Progenitor cell of endocrine pancreas (in vitro differentiated cells): ENCODE measurements at places on chromosomes 2 and 18. TPM values are rescaled to one million over a fixed set of nuclear protein-coding genes. Genes with fewer than 3 reads are reported as not detected.

GRCh38 chr2:240819126-240819857 is 727 bp downstream of the KIF1A start:
- peak; percentile 43 for DNase-seq

DNA sequence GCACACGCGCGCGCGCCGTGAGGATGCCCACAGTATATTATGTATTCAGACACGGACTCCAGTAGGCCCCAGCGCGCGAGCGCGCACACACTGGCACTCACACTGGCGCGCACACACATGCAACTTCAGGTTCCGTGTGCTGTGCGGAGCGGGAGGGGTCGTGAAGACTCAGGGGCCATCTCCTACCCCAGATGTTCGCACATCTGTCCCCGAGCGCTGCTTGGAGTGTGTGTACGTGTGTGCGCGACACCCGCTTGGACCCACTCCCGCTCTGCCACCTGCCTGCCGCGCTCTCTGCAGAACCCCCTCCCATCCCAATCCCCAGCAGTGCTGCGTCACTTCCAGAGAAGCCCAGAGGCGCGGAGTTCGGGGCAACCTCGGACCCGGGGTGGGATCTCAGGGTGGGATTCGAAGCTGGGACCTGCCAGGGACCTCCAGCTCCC is 2.6 kb downstream of the NRP2 start:
- no peak for DNase-seq

GRCh38 chr2:11995456-11995855 is 249.0 kb downstream of the LPIN1 start:
- no peak for DNase-seq

- no peak for DNase-seq
These were observed 81.4 kb downstream of the SNTG2 start for GRCh38 chr2:1032030-1032429.

GRCh38 chr18:13892098-13892497 is 23.2 kb downstream of the MC2R start:
- no peak for DNase-seq

- DNase-seq, result no peak
These were observed 38.6 kb downstream of the SP110 start for GRCh38 chr2:230181195-230181594.

Gene ITGA6
- 69.5 and 83.8 TPM in 2 replicates for total RNA-seq

GRCh38 chr2:183079139-183079775 is 710 bp downstream of the DUSP19 start:
- DNase-seq, result no peak

DNA sequence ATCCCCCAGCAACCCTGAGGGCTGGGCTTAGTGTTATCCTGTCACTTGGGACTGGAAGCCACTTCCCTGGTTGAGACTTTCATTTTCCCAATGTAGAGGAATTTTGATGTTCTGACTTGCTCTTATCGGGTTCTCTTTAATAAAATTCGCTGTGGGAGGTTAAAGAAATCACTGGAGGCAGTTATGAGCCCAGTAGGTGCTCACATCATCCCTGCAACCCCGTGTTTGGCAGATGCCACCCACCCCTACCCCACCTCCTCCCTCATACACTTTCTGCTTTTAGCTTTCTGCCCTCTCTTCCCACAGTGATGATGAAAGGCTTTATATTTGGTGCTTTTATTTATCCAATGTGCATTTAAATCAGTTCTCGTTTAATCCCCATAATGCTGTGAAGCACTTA is 106.6 kb downstream of the MAPK4 start:
- no peak for DNase-seq

GRCh38 chr18:26255695-26256622 is 29.7 kb downstream of the TAF4B start:
- DNase-seq, result no peak

Gene SNTG2
- total RNA-seq, result 0.50 and 0.62 TPM in 2 replicates

Gene SP140
- total RNA-seq, result 0.69 TPM in 1 of 2 replicates, not detected in the other

Gene SERPINB8
- total RNA-seq, result 3.1 and 5.4 TPM in 2 replicates

DNA sequence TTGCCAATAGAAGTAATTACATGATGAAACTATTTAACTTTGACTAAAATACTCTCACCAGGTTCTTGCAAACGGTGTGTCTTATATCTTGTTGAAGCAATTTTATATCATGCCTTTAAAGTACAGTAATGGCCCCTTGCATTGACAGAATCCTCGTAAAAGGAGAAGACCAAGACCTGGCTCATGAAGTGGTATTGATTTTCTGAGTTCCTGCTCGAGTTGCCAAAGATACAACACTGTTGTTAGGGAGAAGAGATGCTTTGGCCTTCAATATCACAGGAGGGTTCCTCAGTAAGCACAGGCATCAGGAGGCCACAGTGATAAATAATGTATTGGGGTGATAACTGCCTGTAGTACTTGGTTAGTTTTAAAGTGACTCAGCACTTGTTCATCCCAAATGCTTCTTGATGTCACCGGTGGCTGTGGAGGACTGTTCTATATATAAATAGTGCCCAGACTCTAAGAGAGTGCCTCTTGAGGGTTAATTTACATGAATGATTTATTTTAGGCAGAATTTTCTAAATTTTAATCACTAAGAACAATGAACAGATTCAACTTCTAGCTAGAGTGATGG is 571.7 kb upstream of the FANCL start:
- DNase-seq, result no peak

Gene CXCR1
- total RNA-seq, result not detected in 2 replicates

DNA sequence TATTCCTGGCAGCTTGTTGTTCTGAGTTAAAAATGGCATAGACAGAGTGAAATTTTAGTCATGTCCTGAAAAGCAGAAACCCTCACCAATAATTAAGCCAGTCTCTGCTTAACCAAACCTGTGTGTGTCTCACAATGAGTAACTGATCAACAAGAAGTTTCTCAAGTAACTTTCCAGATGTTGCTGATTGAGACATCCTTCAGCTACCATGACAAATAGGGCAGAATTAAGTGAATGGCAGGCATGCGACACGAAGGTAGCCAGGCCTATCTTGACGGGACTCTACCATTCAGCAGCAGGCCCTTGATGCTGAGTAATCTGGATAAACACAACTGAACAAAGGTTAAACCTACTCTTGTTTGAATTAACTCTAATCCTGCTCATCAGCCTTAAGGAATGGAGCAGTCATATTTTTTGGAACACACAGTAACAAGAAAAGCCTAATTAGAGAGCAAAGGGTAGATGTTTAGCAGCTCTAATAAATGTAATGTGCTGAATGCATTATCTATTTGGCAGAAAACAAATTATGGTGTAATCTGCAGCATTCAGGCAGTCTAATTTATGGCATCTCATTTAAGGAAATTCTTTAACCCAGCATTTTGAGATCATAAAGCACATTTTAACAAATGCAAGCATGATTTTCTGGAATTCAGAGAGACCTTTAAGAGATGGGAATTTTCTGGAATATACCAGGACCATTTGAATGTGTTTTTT is 159.5 kb upstream of the EPHA4 start:
- DNase-seq, result no peak

- DNase-seq, result no peak
These were observed 56.2 kb upstream of the CCDC85A start for GRCh38 chr2:56127463-56128152.

GRCh38 chr2:67840460-67841068 is 222.2 kb downstream of the C1D start:
- peak; percentile 58 for DNase-seq

Gene CFAP65
- 0.65 and 0.67 TPM in 2 replicates for total RNA-seq

DNA sequence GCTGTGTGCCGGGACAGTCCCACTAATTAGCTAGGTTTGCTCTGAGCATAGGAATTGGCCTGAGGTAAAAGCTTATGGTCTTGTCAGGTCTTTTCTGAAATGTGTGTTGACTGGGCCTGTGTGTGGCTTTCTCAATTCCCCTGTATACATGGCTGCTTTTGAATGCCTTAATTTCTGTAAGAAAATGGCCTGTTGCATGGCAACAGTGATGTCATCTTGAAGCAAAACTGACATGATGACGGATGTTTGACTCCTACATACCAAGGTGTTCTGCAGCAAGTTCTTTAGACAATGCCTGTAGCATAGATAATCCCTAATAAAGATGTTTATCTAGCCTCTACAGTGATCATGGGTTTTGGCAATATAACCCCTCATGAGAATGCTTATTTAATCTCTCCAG is 198.5 kb downstream of the OTX1 start:
- DNase-seq, result no peak

- DNase-seq, result no peak
These were observed 425.8 kb upstream of the KCNH7 start for GRCh38 chr2:163264341-163264740.

DNA sequence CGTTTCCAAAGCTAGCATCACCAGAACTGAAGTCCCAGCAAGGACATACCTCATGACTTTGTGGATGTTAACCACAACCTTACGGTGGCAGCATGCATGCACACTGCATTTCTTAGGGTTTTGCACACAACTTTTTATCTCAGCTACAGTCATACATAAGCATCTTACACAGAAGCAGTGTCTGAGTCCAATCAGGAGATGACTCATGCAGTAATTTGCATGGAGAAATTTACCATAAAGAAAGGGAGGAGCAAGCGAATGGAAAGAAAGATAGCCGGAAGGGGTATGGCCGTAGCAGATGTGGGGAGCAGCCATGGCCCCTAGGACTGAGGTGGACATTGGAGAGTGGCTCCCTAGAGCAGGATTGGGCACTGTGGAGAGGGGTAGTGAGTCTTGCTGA is 522.5 kb downstream of the GALR1 start:
- no peak for DNase-seq

Gene UGT1A9
- total RNA-seq, result not detected in 2 replicates

Gene FOXI3
- total RNA-seq, result 0.57 and 0.98 TPM in 2 replicates

DNA sequence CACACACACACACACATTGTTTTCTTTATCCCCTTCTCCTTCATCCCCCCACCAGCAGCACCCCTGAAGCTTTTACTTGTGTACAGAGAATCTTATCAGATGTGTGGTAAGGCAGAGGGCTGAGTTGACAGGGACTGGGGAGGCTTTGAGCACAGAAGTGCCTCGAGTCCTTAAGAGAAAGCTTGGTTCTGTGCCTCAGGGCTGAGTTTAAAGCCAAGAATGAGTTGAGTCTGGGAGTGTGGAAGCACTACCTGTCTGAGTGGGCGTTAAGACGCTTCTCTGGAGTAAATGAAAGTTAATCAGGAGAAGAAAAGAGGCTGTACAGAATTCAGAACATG is 2.7 kb downstream of the ID2 start:
- DNase-seq, result no peak

Gene TMEM178A
- 28.7 and 32.9 TPM in 2 replicates for total RNA-seq

GRCh38 chr2:152508446-152508845 is 173.5 kb downstream of the FMNL2 start:
- DNase-seq, result no peak

Gene CFC1
- 27.7 and 30.9 TPM in 2 replicates for total RNA-seq

GRCh38 chr2:15672961-15673918 is 81.6 kb downstream of the DDX1 start:
- DNase-seq, result no peak

DNA sequence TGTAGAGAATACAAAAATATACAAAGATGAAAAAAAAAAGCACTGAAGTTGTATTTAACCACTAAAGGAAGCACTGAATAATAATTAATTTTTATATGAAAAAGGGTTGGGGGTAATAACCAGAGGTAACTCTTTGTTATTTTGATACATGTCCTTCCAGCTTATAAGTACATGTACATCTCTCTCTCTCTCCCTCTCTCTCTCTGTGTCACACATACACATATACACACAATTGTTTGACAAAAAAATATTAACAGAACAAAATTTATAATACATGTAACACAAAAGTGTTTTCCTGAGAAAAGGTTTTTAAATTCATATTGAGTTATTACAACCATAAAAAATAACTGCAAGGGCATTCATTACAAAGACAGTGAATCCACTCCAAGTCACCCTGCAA is 4.6 kb downstream of the WIPF1 start:
- no peak for DNase-seq

- DNase-seq, result no peak
These were observed 39.2 kb downstream of the NETO1 start for GRCh38 chr18:72828601-72829000.

Gene MLPH
- 1.2 and 1.6 TPM in 2 replicates for total RNA-seq

DNA sequence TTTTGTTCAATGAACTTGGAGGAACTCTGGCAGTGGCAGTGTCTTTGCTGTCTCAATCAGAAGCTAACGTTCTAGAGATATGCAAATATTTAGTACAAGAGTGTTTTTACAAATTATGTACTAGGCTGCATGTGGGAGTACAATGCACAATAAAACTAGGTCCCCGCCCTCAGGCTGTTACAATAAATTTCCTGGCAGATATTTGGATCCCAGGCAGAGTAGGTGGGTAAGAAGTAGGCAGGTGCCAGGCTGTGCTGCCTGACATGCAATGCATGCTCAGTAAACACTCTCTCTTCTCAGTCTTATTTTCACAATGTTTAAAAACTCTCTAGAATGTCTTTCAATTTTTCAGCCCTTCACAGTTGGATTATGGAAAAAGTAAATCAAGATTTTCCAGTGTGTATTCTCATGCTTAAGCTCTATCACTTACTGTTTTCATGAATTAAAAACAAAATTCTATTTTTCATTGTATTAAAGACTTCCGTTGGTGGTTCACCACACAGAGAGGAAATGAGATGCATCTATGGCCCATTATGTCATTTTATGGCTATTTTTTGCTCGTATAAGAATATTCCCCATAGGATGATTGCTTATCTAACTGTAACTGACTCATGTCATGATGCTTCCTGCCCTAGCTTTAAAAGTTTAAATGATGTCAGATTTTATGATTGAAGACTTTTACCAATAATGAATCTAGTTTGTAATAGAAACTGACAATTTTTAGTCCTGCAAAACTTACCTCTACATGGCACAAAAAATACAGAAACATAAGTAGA is 346.1 kb downstream of the RND3 start:
- no peak for DNase-seq

DNA sequence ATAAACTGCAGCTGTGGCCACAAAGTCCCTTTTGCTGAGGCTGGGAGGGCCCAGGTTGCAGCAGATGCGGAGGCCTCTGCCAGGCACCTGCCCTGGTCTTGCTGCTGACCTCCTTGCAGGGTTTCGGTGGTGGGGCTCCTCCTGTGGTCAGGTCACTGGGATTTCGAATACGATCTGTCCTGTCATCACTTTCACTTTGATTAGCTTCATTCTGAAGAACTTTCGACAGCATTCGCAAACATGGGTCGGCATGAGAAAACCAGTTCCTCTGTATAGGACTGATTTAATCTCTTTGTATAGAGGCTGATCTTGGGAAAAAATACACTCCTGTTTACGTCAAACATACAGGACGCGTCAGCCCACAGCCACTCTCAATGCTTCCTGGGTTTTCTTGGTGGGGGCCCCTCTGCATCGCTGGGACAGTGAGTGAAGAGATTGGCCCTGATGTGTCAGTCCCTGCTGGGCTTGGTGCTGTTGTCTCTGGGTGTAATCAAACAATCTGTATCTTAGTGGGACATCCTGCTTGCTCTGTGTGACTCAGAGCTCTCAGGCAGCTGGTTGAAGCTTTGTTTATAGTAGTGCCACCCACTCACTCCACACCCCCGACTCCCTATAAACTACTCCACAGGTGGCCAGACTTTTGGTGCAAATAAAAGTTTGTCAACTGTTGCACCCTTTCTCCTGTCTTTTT is 209.4 kb upstream of the CXCR4 start:
- no peak for DNase-seq

Gene L3MBTL4
- 8.0 and 11.5 TPM in 2 replicates for total RNA-seq

- DNase-seq, result no peak
These were observed 2.3 kb upstream of the GATA6 start for GRCh38 chr18:22167091-22167470.
